ENCODE measurements at places on chromosomes 1 and 21.

DNA sequence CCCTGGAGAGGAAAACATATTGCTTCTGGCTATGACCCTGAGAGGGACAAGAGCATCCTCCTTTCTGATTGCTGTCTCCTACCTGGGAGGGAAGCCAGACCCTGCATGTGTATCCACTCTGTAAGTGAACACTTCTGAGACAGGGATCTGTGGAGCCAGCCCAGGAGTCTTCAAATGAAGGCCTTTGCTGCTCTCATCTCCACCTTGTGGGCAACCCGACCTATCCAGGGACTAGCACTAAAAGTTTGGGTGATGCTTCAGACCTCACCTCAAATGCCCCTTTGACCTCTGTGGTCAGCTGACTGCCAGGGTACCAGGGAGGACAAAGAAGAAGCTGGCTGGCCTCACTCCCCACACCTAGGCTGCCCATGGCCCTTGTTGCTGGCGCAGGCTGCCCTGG, 64.7 kb downstream of the KCND3 start:
- DNase-seq, result no peak

DNA sequence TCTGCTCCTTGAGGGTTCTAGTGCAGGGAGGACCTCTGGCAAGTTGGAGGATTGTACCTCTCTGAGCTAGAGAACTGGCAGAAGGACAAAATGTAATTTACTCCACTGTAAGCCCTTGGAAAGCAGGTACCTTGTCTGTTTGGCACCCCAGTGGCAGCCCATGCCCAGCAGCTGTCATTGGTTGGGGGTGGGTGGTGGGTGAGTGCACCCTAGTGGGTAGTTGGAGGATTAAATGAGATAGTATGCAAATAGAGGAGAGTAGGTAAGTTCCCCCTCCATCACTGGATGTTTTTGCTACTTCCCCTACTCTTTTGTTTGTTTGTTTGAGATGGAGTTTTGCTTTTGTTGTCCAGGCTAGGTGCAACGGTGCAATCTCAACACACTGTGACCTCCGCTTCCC, 69.8 kb downstream of the RYR2 start:
- no peak for DNase-seq

DNA sequence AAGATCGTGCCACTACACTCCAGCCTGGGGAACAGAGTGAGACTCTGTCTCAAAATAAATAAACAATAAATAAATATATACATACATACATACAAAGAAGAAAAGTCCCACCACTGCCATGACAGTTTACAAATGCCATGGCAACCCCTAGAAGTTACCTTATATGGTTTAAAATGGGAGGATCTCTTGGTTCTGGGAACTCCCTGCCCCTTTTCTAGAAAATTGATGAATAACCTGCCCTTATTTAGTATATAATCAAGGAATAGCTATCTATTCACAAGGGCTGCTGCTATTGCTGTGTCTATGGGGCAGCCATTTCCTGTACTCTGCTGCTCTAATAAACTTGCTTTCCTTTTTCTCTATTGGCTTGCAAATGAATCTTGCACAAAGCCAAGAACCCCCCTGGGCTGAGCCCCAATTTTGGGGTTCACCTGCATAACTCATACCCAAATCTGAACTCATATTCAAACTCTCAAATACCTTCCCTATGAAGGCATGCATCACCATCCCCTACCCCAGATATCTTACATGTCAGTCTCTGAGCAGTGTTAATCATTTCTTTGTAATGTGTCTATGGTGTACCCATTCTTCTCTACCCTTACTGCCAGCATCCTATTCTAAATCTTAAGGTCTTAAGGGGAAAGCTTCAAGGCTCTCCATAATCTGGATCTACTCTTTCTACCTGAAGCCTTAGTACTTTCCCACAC, 9.0 kb downstream of the GON4L start:
- no peak for DNase-seq

DNA sequence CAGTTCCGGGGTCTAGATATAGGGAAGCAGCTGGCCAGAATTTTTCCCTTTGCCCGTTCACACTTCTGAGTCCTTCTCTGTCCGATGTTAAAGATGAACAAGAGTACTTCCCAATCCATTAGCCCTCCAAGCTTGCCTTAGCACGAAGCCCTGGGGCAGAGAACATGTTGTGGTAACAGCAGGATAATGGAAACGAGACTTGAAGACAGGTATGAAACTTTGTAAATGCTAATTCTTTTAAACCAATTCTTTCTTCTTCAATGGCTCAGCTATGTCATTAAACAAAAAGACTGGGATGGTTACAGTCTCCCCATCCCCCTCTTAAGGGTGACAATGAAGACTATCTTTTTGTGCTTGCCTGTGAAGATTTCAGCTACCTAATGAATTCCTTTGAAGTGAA, 218.5 kb downstream of the PLA2G4A start:
- DNase-seq, result no peak

- no peak for DNase-seq
These were observed 123.9 kb downstream of the GLIS1 start for GRCh38 chr1:53615101-53615500.

DNA sequence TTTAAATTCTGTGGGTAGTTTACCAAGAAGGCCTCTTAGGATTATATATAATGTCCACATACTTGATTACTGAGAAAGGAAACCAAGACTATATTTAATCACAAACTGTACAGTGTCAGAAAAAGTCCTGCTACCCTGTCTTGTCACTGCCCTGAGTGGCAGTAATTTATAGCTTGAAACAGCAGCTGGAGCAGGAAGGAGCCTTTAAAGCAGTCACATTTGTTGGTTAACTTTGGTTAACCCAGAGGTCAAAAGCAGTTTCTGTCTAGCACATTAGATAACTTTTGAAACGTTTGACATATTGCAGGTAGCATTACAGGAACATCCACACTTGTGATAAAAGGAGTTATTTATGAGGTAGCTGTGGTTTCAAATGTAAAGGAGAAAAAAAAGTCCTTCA, 161.7 kb downstream of the ROR1 start:
- DNase-seq, result no peak

GRCh38 chr1:223776075-223776814, 63.9 kb downstream of the CAPN2 start:
- no peak for DNase-seq

DNA sequence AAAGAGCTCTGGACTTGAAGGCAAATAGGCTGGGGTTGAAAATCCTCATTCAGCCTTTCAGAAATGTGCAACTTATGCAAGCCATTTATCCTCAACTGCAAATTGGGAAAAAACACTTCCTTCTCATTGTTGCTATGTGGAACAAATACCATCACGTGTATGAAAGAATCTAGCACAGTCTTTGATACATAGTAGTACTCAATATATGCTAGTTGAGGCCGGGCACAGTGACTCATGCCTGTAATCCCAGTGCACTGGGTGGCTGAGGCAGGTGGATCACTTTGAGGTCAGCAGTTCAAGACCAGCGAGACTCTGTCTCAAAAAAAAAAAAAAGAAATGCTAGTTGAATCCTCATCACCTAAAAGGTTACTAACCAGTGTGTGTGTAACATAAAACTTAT, 8.2 kb downstream of the PI4KB start:
- DNase-seq, result no peak

DNA sequence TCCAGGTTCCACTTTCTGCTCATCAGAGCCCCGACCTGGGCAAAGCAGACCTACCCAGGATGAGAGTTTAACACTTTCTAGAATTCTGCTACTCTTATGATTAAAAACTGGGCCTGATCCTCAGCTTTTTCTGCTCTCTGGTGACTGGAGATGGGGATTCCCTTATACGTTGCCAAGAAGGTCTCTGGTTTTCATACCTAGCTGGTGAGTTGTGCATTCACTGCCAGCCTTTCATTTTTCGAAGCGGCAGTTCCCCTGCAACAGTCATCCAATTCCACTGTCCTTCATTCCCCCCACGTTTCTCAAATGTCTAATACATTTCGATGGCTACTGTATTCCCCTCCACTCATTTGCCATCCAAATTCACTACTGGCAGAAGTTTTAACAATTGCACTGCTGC, 135.3 kb downstream of the ADSS2 start:
- no peak for DNase-seq

- DNase-seq, result no peak
These were observed 23.0 kb downstream of the RGS2 start for GRCh38 chr1:192831706-192832355.

DNA sequence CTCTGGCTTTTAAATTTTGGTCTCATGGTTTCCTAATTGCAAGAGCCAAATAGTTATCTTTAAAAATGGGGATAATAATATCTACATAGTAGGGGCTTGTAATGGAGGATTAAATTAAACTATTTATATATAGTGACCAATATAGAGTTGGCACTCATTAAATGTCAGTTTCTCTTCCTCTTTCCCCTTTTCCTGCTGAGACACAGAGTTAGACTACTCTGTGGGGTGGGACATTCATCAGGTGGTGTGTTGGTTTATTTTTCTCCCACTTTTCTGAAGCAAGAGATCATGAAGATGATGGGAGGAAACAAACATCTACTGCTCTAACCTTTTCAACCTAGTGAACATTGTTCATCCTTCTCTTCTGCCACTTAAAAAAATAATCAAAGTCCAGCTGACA, 17.3 kb upstream of the RAP1A start:
- DNase-seq, result no peak

- no peak for DNase-seq
These were observed 32.8 kb upstream of the EPS15 start for GRCh38 chr1:51551848-51552296.

- no peak for DNase-seq
These were observed 25.2 kb upstream of the SUCO start for GRCh38 chr1:172507741-172508140.

GRCh38 chr1:22471078-22471477, 19.4 kb downstream of the ZBTB40 start:
- DNase-seq, result peak; percentile 8

DNA sequence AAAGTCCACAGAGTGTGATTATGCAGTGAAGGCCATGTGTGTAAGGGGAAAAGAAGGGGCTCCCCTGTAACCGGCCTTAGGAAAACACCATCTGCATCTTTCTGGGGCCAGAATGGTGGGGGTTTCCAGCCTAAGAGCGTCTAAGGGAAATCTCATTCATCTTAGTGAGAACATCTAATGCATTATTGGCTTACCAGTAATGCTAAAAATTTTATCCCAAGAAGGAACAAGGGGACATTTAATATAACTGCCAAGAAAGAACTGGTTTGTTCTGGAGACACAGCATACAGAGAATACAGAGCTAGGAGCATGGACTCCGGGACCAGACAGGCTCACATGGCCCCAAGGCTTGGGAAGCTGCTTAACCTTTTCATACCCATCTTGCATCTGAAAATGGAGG, 58.3 kb upstream of the DSCAM start:
- DNase-seq, result no peak

DNA sequence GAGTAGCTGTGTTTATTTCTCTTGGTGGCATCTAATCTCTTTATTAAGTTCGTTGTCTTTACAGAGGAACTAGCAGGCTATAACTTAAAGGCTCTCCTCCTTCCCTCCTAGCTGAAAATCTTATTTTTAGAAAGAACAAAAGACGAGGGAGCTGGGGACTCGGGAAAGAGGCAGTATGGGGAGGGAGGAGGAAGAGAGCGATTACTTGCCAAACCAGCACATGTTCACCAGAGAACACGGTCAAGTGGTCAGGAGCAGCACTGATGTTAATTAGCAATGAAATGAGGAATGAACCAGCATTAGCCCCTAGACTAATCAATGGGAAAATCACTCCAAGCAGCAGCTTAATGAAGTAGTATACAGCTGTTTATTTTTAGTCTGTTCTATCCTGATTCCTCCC, 171.3 kb upstream of the ESRRG start:
- DNase-seq, result no peak

GRCh38 chr21:34609244-34609932, 5.5 kb downstream of the RCAN1 start:
- no peak for DNase-seq

DNA sequence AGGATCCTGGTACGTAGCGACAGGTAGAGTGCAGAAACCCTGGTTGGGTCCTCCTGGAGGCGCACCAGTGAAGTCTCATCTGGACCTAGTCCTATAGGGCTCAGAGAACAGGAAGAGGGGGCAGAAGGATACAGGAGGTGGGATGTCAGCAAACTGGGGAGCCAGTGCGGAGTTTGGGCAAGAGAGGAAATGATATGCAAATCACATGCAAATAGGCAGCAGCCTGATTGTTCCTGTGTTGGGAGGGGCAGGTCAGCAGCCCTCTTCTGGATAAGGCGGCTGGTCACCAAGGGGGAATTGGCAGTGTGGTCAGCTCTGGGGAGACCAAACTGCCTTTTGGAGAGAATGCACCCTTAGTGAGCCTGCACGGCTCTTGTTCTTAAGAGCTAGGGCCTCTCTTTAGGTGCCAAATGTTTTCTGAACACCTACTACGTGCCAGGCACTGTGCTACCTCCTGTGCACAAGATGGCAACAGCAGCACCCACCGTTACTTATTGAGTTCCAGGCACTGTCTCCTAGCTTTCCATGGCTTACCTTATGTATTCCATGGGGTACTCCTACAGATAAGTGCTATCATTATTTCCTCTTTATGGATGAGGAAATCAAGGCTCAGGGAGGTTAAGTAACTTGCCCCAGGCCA, 18.1 kb upstream of the PADI3 start:
- DNase-seq, result no peak

GRCh38 chr1:1341549-1342021, 7.6 kb downstream of the DVL1 start:
- no peak for DNase-seq
